ENCODE measurements at places on chromosomes 3 and 15.

DNA sequence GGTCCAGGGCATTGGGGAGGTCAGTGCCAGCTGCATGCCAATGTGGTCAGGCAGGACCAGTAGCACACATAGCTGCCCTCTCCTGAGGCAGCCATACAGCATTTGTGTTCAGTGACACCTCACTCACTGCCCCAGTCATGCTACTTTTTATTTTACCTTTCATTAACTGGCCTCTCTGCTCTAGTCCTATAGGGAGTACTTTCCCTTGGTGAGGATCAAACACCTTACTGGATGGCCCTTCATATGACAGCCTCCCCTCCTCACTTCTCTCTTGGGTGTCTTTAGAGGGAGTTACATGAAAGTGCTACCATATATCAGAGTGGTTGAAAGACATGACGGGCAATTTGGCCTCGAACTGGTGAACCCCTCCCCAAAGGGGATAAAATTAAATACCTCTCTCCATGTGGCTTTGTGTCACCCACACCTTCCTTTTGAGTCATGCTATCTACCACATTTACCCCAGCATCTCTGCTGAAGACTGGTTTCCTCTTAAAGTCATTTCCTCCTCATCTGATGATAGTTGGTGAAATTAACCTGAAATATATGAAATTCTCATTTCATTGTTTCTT, 17.6 kb downstream of the RLBP1 start:
- DNase-seq, result no peak

GRCh38 chr15:73856458-73857192, 16.7 kb upstream of the TBC1D21 start:
- DNase-seq, result no peak

DNA sequence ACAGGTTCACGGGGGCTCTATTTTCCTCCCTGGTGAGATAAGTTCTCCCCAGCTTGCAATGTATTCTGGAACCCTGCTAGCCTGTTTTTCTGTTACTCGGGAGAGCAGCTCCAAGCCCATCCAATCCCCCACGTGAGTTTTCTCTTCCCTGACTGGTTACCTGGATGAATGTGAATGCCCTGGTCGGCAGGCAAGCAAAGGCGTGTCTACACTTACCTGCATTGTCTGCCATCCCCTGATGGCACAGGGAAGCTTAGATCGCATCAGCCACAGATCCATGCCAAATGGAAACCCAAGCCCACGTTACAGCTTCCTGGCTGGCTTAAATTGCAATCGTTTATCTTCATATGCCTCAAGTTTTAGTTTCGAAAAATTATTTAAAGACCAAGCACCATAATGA, 149.9 kb downstream of the FOXP1 start:
- no peak for DNase-seq

DNA sequence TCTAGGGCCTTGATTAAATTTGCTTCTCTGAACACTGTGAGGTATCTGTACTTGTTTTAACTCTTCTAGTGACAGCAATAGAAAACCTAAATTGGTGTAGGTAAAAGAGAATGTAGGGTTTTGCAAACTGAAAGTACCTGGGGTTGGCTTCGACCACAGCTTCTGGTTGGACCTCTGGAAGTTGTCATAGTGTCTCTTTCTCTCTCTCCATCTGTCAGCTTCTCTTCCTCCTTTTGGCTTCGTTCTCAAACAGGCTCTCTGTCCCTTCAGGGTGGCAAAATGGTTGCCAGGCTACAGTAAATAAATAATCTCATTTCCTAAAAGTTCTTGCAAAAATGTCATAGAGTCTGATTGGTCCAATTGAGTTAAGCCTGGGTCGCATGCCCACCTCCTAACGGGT, 149.3 kb upstream of the CTDSPL start:
- DNase-seq, result no peak

DNA sequence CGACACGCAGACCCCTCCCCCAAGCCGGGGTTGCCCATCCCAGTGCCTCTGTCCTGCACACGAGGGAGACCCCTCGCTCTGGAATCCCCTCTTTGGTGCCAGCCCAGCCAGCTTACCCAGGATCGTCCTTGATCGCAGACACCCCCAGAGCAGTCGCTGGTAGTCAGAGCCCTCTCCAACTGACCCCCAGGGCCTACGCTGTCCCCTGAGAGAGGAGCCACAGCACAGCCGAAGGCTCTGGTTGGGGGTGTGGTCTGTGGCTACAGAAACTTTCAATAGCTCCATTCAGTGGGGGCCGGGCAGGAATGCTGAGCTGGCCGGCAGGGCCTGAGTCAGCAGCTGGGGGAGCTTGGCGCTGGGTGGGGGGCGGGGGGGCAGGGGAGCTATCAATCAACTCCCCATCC, at the start of gene LCTL:
TSS of gene LCTL (minus strand) at position 258 of the 404 bp plus-strand sequence. CDS start 633 bp downstream, outside the sequence.
- DNase-seq, result peak; percentile 47

- no peak for DNase-seq
These were observed 21.6 kb downstream of the SAMMSON start for GRCh38 chr3:70020906-70021660.

- DNase-seq, result no peak
These were observed 49.1 kb downstream of the CCK start for GRCh38 chr3:42216931-42217333.

- no peak for DNase-seq
These were observed 177.2 kb upstream of the GBE1 start for GRCh38 chr3:81938681-81939080.

DNA sequence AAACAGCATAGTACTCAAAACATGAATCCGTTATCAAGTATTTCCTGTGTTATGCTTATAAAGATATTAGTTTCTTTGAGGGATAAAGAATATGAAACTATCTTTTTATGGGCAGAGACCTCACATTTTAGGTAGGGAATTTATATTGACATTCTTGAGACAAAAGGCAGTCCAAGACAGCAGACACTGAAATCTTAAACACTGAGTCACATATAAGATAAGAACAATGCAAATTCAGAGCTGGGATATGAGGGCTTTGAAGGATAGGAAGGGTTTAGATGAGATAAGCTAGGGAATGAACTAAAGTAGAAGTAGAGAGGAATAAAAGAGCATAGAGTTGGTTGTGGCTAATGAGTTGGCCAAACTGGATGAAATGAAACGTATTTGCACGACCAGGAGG, 58.4 kb downstream of the ASTE1 start:
- DNase-seq, result no peak

DNA sequence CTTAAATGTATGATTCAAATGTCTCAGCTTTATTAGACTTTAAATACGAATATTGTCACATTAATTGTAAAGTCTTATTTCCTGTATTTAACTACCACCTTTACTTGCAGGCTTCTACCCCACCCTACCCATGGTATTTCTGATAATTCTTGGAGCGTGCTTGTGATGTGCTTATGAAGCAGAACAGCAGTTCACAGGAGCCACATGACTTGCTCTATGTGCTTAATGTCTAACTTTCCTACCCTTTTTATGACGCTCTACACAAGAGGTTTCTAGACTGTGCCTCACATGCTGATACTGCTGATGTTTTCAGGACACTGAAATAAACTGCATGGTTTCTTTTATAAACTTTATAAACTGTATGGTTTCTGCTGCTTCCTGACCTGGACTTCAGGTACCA, 553.5 kb upstream of the CCDC54 start:
- DNase-seq, result no peak

GRCh38 chr3:44795197-44795596, 33.6 kb downstream of the KIF15 start:
- no peak for DNase-seq

DNA sequence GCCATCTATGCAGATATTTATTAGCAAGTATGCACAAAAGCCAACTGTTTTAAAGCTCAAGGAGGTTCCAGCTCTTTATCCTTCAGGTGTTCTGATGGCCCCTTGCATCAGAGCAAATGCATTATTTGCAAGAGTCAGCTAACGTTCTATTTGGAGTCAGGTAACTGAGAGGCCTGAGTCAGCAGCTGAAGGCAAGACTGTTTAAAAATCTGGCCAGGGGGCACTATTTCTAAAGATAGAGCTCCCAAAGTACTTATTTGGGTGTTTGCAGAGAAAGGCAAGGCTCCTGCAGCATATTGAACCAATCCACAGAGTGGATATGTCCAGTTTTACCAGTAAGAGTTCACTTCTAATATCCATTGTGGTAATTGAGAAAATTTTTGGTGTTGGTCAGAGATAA, 146.1 kb downstream of the LRTM1 start:
- DNase-seq, result no peak
